ENCODE measurements at places on chromosomes 1 and 21.

GRCh38 chr1:30662291-30662840 is 61.0 kb downstream of the MATN1 start:
- no peak for DNase-seq

DNA sequence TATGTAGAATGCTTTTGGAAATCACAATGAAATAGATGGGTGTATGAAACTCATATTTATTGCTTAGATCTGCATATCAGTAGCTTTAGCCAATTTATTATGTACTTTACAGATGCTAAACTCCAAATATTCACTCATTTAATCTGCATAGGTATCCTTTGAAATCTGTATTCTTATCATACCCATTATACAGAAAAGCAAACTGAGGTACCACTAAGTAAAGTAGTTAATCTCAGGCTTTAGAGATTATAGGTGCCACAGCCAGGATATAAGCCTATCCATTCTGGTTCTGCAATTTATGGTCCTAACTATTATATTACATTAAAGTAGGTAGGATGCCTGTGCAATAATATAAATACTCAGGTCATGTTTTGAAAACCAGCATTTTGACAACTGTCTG is 369.4 kb downstream of the NCAM2 start:
- DNase-seq: no peak

GRCh38 chr1:234486858-234487840 is 8.2 kb upstream of the TARBP1 start:
- peak; percentile 78 for DNase-seq

DNA sequence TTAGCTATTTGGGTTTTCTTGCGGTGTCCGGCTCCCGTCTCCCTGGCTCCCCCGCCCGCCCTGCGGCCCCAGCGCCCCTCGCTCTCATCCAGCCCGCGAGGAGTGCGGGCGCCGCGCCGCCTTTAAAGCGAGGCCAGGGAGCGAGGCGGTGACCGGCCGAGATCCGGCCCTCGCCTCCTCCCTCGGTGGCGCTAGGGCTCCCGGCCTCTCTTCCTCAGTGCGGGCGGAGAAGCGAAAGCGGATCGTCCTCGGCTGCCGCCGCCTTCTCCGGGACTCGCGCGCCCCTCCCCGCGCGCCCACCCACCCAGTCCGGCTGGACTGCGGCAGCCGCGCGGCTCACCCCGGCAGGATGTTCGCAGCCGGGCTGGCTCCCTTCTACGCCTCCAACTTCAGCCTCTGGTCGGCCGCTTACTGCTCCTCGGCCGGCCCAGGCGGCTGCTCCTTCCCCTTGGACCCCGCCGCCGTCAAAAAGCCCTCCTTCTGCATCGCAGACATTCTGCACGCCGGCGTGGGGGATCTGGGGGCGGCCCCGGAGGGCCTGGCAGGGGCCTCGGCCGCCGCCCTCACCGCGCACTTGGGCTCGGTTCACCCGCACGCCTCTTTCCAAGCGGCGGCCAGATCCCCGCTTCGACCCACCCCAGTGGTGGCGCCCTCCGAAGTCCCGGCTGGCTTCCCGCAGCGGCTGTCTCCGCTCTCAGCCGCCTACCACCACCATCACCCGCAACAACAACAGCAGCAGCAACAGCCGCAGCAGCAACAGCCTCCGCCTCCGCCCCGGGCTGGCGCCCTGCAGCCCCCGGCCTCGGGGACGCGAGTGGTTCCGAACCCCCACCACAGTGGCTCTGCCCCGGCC is 492 bp downstream of the HLX start:
- DNase-seq: no peak

DNA sequence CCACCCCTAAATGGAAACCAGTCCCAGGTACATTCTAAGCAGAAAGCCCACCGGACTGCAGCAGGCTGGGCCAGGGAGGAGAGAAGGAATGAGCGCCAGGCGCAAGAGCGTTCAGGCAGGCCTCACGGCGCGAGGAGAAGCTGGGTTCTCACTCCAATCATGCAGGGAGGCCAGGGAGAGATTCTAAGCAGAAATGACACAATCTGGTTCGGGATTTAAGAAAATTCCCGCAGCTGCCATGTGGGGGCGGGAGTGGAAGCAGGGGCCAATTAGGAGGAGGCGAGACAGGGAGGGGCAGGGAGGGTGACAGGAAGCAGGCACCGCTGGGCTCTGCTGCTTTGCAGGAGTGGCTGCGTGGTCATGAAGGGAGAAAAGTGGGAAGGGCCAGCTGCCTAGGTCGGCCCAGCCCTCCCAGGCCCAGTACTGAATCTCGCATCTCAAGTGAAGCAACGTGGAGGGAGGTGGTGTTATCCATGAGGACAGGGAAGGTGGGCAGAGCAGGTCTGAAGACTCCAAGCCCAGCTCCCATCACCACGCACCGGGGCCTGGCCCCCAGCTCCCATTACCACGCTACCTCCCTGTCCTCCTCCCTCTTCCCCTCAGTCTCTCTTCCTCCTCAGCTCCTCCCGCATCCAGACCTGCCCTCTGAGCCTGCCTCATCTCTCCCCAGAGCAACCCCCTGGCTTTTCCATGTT is 11.8 kb downstream of the NPHP4 start:
- peak; percentile 37 for DNase-seq

DNA sequence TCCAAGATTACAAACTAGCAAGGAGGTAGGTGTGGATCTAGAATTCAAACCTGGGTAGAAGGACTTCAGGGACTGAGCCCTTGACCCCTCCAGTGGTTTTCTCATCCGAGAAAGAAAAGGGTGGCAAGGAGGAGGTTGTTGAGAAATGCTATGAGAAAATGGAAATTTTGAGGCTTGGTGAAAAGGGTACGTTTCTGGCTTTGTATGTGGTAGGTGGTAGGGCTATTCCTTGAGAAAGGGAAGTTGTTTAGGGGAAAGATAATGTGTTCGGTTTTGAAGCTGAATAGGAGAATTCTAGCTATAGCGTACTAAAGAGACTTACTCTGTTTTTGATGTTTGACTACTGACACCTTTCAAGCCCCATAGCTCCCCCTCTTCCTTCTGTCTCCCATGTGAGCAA is 133.8 kb downstream of the CNIH3 start:
- DNase-seq: no peak

GRCh38 chr1:86596741-86597290 is 49.9 kb downstream of the CLCA4 start:
- no peak for DNase-seq

DNA sequence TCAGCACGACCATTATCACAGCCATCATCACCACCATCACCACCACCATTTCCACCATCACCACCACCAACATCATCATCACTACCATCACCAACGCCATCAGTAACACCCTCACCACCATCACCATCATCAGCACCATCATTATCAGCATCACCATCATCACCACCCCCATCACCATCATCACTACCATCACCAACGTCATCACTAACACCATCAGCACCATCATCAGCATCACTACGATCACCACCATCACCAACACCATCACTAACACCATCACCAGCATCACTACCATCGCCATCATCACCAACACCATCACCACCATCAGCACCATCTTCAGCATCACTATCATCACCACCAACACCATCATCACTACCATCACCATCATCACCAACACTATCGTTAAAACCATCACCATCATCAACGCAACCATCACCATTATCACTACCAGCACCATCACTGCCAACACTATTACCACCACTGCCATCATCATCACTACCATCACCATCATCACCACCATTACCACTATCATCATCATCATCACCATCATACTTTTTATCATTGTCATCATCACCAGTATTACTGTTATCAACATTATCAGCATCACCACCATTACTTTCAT is 1.3 kb downstream of the TAS1R2 start:
- DNase-seq: no peak

- DNase-seq: no peak
Observed at GRCh38 chr1:210711825-210712612, 383.3 kb downstream of the HHAT start.

GRCh38 chr1:18357622-18358230 is 123.0 kb upstream of the KLHDC7A start:
- DNase-seq: no peak

GRCh38 chr21:42617486-42617885 is 35.9 kb upstream of the PDE9A start:
- no peak for DNase-seq

DNA sequence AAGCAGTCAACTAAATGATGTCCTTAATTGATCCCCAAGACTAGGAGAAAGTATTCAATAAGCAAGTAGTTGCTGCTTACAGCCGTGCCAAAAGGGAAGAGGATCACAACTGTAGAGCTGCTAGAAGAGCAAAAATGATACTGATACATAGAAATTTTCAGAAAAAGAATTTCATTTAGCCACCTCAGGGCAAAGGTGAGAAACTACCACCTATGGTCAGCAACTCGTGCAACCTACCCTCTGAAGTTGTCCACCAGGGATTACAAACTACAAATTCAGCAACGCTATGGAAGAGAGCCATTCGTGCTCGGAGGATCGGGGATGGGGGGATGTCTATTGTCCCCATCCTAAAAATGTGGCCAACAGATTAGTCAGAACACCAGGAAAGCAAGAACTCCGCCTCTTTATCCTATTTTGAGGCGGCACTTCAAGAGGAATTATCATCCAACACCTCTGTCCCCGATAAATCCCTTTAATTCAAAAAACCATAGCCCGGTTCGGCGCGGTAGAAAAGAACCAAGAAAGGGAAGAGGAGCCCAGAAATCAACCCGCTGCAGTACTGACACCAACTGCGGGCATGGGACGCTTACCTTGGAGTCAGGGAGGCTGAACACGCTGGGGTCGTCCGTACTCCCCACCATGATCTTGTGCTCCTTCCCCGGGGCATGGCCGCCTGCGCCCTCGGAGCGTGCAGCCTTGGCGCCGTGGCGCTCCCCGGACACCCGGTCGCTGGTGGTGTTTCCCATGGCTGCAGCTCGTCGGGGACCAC is 687 bp downstream of the PRKAB2 start:
- DNase-seq: no peak

DNA sequence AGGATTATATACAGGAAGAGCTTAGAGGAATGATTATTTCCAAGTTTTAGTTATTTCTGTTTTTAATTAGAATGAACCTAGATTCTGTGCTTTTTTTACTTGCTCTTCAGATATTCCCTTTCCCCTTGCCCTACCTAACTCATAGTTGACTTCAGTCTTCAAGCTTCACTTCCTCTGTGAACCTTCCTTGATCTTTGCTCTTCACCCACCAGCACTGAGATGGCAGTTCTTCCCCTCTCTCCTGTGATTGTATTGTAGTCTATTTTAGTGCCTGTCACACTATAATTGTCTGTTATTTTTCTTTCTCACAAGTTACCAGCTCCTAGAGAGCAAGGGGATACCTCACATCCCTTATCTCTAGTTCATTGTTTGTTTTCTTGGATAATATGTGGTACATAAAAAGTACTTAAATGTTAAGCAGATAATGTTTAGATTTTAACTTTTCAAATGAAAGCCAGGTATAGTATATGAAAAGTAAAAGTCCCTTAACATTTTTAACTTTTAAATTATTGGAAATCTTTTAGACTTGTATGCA is 33.2 kb downstream of the KCTD3 start:
- DNase-seq: no peak

GRCh38 chr1:44500181-44501046 is 95.4 kb downstream of the RNF220 start:
- DNase-seq: no peak

- no peak for DNase-seq
Observed at GRCh38 chr1:43557744-43558245, 27.1 kb downstream of the PTPRF start.

DNA sequence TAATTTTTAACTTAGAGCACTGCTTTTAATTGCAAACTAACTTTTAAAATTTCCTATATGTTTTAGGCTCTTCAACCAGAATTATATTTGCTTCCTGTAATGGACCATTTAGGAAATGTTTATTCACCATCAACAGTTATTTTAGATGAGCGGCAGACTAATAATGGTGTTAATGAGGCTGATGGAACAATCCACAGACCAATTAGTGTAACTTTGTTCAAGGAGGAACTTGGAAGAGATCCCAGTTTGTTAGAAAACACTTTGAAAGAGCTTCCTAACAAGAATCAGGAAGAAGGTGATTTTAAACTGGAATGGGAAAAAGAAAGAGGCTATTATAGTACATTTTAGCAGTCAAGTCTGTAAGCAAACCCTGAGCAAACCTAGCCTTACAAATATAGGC is 19.4 kb upstream of the GNG5 start:
- no peak for DNase-seq

- DNase-seq: peak; percentile 76
Observed at GRCh38 chr1:109213824-109214693, at the start of gene SARS1. Gene SARS1, plus strand, starts transcription at chr1:109213918. Its CDS starts 75 bp downstream, at chr1:109213993.

DNA sequence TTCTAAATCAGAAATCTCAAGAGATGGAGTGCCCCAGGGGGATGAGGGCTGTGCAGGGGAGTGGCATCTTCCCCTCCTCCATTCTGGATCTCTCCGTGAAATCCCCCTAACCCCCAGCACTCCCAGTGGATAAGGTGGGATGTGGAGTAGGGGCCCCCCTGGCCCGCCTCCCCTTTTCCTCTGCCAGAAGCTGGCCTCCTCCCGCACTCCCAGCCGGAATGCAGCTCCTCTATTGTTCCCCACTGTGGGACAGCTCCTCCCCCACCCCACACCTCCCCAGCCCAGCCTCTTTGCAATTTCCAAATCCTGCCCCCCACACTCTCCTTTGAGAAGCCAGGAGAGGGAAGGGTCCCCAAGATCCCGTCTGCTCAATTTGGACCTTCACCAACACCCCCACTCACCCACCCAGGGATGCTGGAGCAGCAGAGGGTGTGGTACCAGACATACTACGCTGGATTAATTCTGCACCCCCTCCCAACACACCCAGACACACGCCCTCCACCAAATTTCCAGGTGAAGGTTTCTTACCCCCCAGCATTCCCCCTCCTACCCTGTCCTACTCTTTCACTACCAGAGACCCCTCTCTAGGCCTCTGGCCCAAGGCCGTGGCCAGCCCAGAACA is 1.9 kb downstream of the MEX3A start:
- DNase-seq: no peak

DNA sequence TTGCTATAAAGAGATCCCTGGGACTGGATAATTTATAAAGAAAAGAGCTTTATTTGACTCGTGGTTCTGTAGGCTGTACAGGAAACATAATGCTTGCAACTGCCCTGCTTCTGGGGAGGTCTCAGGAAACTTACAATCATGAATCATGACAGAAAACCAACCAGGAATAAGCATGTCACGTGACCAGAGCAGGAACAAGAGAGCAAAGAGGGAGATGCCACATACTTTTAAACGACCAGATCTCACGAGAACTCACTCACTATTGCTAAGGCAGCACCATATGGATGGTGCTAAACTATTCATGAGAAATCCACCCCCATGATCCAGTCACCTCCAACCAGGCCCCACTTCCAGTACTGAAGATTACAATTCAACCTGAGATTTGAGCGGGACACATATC is 49.8 kb upstream of the RCC1 start:
- DNase-seq: peak; percentile 61

- no peak for DNase-seq
Observed at GRCh38 chr1:2386636-2387611, 4.4 kb downstream of the MORN1 start.

- DNase-seq: peak; percentile 55
Observed at GRCh38 chr1:40379785-40380452, 6.4 kb downstream of the SMAP2 start.

DNA sequence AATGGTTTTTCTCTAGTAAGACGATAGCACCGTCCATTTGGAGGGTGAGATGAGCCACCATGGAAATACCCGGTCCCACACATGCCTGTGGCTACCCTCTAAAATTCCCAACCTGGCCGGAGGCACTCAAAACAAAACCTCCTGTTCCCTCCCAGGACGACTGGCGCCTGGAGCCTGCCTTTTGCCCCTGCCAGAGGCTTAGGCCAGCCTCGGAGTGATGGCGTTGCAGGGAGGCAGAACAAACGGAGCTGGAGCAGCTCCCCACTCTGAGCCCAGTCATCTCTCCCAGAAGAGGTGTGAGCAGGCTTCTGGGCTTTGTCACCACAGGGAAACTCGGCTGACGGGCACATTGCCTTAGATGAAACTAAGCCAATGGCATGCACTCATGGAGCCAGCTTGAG is 213.7 kb upstream of the HOOK1 start:
- no peak for DNase-seq
